Calu3 (cell line): ENCODE measurements at places on chromosomes 12 and 14. TPM values are rescaled to one million over a fixed set of nuclear protein-coding genes. Genes with fewer than 3 reads are reported as not detected.

GRCh38 chr12:98465950-98466602 lies 49.3 kb upstream of the TMPO start:
- DNase-seq: no peak

DNA sequence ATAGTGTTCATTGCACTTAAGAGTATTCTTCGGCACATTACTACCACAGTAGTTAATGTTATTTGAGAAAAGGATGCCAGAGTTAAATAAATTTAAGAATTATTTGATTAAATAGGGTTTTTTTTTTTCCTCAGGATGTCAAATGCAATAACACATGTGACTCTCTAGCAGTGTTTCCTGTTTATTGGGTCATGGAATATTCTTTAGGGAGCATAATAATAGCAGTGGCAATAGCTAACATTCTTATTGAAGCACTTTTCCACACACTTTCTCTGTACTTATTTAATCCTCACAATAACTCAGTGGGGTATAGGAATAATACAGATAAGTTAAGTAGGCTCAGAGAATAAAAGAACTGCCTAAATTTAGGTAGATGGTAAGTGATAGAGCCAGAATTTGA lies 44.3 kb downstream of the SCYL2 start:
- no peak for DNase-seq

DNA sequence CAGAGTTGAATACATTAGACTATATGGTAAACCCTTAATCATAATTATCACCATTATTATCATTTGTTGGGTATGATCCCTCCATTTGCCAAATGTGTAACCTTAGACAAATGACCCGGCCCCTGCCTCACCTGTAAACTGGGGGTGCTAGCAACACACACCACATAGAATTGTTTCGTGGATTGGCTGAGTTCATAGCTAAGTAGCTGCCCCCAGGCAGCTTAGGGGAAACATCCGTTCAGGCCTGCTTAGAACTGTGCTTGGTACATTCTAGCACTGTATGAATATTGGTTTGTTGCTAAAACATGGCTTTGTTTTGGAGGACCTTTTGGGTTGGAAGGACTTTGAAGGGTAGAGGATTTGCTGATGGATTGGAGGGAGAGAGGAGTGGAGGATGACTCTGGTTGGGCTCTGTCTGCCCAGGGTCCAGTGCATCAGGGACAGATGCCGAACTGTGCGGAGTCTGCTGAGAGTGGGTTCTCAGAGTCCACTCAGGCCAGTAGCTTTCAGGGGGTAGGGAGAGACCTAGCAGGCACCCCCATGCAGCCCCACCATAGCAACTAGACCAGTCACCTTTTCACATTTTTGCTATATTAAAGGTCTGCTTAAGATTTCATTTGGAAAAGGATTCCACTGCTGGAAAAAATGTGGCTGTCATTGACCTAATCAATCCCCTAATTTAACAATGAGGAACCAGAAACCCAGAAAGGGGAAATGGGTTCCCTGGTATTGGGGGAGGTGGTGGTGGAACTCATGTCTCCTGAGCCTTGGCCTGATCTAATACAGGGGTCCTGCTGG lies 2.2 kb downstream of the RIN3 start:
- DNase-seq: no peak

- DNase-seq: no peak
Observed at GRCh38 chr14:61154641-61155040, 126.5 kb downstream of the TMEM30B start.

DNA sequence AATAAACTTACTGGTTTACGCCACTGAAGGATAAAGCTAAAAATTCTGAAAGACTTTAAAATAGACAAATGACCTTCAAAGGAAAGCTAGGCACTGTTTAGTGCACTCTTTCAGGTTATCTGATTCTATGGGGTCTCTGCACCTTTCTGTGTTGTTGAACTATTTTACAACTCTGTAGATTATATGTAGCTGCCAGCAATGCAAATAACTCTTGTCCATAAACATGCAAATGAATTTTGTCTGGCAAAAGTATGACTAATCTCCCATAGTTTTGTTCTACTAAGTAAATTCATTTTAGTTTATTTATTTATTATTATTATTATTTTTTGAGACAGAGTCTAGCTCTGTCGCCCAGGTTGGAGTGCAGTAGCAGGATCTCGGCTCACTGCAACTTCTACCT lies 266.3 kb upstream of the CCDC196 start:
- no peak for DNase-seq

GRCh38 chr12:27794818-27795584 lies 15.0 kb upstream of the MANSC4 start:
- no peak for DNase-seq

Gene TAS2R7
- not detected in 2 replicates for total RNA-seq

Gene DAO
- total RNA-seq: not detected in 2 replicates

Gene DDN
- 0.12 and 0.21 TPM in 2 replicates for total RNA-seq
